Transverse colon (tissue), 4 donors: ENCODE measurements at places on chromosomes 11 and 22. TPM values are rescaled to one million over a fixed set of nuclear protein-coding genes. Genes with fewer than 3 reads are reported as not detected.

- no peak for DNase-seq
- H3K36me3 ChIP-seq = no peaks in the 10 kb centered on the region
- peaks cover 24% of the 10 kb centered on the region for H3K4me1 ChIP-seq
- no peak overlapping the region for H3K4me3 ChIP-seq
- H3K27me3 ChIP-seq = peaks cover 19% of the 10 kb centered on the region
Measured at GRCh38 chr11:11622772-11623171, 967 bp upstream of the GALNT18 start.

DNA sequence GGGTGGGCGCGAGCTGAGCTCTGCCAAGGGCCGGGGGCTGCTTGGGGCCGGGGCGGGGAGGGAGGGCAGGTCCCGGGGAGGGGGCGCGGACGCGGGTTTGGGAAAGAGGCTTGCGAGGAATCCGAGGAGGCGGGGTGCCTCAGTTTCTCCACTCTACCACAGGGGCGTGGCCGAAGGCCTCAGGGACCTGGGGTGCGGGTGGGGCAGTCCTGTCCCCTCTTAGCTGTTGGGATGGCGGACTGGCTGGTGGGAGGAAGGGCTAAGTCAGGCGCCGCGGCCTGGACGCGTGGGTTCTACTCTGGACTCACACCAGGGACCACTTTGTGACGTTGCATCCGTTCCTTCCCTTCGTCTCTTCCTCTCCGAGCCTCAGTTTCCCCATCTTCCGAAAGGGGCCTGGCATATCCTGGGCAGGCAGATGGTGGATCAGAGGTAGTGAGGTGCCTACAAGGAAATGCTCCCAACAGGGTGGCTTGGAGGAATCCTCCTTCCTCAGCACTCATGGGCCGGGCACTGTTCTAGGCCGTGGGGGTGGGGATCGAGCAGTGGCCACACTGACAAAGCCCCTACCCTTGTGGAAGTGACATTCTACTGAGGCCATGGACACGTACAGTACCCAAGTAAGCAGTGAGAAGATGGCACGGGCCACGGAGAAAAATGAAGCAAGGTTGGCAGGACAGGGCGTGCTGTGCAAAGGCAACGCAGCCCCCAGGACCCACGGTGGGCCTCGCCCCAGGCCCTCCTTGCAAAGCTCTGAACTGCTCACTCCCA is 13.2 kb downstream of the IGLL1 start:
- DNase-seq = no peak
- H3K36me3 ChIP-seq = no peaks in the 10 kb centered on the region
- no peak overlapping the region for H3K27ac ChIP-seq
- peaks cover 54% of the 10 kb centered on the region for H3K27me3 ChIP-seq
- H3K4me3 ChIP-seq = no peak overlapping the region

GRCh38 chr11:68312117-68312779 is at the start of gene LRP5:
LRP5 (plus strand) TSS chr11:68312591; CDS start chr11:68312715, 124 bp downstream.
- peaks cover 39% of the 10 kb centered on the region for H3K4me1 ChIP-seq
- H3K36me3 ChIP-seq = no peaks in the 10 kb centered on the region
- no peaks in the 10 kb centered on the region for H3K27me3 ChIP-seq
- H3K4me3 ChIP-seq = peak within 1 kb of the TSS; percentile 86
- H3K27ac ChIP-seq = peak within 1 kb of the TSS; percentile 92
- DNase-seq = peak; percentile 59

The MS4A6A gene
- total RNA-seq = 51.3 TPM

The NRGN gene
- not detected for total RNA-seq

- no peaks in the 10 kb centered on the region for H3K27me3 ChIP-seq
- DNase-seq = peak; percentile 66
- no peaks in the 10 kb centered on the region for H3K36me3 ChIP-seq
- no peak overlapping the region for H3K4me3 ChIP-seq
- H3K27ac ChIP-seq = no peak overlapping the region
- H3K4me1 ChIP-seq = no peaks in the 10 kb centered on the region
Measured at GRCh38 chr11:9015677-9016076, 11.9 kb upstream of the NRIP3 start.

The FOLH1 gene
- not detected for total RNA-seq

DNA sequence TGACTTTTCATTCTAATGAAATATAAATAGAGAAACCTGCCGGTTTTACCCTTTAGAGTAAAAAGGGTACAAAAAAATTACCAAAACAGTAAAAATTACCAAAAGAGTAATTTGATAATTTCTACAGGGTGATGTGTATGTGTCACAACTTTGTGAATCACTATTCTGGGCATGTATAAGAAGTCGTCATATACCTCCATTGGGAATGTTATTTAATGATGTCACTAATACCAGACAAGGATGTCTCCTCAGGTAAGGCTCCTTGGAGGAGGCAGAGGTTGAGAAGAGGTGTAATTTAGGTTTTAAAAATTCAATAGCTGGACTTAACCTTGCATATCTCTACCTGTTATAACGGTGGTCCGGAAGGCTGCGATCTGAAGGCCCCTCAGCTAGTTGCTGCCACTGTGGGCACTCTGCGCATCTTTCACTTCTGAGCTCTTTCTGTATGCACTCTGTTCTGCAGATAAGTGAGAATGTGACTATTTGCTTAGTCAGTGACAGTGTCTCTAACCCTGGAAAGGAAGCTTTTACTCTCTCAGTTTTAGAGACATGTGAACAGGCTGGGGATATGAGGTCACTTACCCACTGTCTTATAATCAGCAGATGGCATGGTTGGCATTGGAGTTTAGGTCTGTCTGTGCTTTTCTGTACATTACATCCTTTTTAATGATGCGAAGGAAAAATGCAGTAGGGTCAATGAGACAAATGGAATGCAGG is 987 bp upstream of the NCR3LG1 start:
- DNase-seq = no peak
- H3K36me3 ChIP-seq = no peaks in the 10 kb centered on the region
- no peak overlapping the region for H3K4me3 ChIP-seq

The KCNE3 gene
- total RNA-seq = 0.80 TPM

The OR52E8 gene
- total RNA-seq = not detected

GRCh38 chr11:133945087-133945974 is 11.4 kb downstream of the IGSF9B start:
- H3K36me3 ChIP-seq = no peaks in the 10 kb centered on the region
- DNase-seq = no peak
- H3K27me3 ChIP-seq = no peaks in the 10 kb centered on the region
- H3K4me1 ChIP-seq = peaks cover 16% of the 10 kb centered on the region
- peak overlapping the region; percentile 29 for H3K27ac ChIP-seq

- H3K4me3 ChIP-seq = no peak overlapping the region
- no peaks in the 10 kb centered on the region for H3K4me1 ChIP-seq
- no peak overlapping the region for H3K27ac ChIP-seq
- H3K36me3 ChIP-seq = no peaks in the 10 kb centered on the region
Measured at GRCh38 chr11:62716206-62716605, 8.7 kb downstream of the GNG3 start.

GRCh38 chr11:131802440-131803115 is 432.2 kb downstream of the NTM start:
- no peaks in the 10 kb centered on the region for H3K4me1 ChIP-seq
- no peak for DNase-seq
- H3K27me3 ChIP-seq = no peaks in the 10 kb centered on the region
- no peak overlapping the region for H3K27ac ChIP-seq
- no peaks in the 10 kb centered on the region for H3K36me3 ChIP-seq

GRCh38 chr11:100203789-100204188 is 483.3 kb upstream of the ARHGAP42 start:
- no peaks in the 10 kb centered on the region for H3K4me1 ChIP-seq
- H3K27ac ChIP-seq = no peak overlapping the region
- no peaks in the 10 kb centered on the region for H3K36me3 ChIP-seq
- H3K4me3 ChIP-seq = no peak overlapping the region
- DNase-seq = no peak

The CAPN5 gene
- total RNA-seq = 210 TPM

The KCNQ1 gene
- total RNA-seq = 27.3 TPM

The SCGB1A1 gene
- total RNA-seq = not detected

The TUBA8 gene
- 2.0 TPM for total RNA-seq

The ART1 gene
- not detected for total RNA-seq

- H3K4me1 ChIP-seq = no peaks in the 10 kb centered on the region
- no peaks in the 10 kb centered on the region for H3K27me3 ChIP-seq
- H3K36me3 ChIP-seq = no peaks in the 10 kb centered on the region
- no peak overlapping the region for H3K4me3 ChIP-seq
- DNase-seq = peak; percentile 23
- no peak overlapping the region for H3K27ac ChIP-seq
Measured at GRCh38 chr11:117535201-117535849, 207.7 kb downstream of the CEP164 start.

- H3K4me1 ChIP-seq = no peaks in the 10 kb centered on the region
- DNase-seq = no peak
- H3K4me3 ChIP-seq = no peak overlapping the region
- H3K36me3 ChIP-seq = no peaks in the 10 kb centered on the region
- H3K27ac ChIP-seq = no peak overlapping the region
Measured at GRCh38 chr11:101321222-101321621, 191.6 kb upstream of the PGR start.

DNA sequence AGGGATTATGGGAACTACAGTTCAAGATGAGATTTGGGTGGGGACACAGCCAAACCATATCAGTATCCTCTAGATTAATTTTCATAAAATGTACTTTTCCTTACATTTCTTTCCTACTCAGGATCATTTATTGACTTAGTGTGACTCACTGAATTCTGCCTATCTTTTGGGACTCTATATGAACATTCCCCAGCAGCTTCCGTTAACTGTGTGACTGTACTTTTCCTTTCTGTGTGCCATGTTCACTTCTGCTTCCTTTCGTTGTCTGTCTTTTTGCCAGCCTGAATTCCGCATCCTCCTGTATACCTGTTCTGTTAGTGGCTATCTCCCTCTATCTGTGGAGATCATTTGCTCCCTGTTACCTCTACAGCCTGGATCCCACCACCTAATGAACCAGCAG is 48.8 kb downstream of the SPECC1L start:
- H3K4me1 ChIP-seq = peaks cover 19% of the 10 kb centered on the region
- H3K27ac ChIP-seq = no peak overlapping the region
- no peaks in the 10 kb centered on the region for H3K36me3 ChIP-seq

DNA sequence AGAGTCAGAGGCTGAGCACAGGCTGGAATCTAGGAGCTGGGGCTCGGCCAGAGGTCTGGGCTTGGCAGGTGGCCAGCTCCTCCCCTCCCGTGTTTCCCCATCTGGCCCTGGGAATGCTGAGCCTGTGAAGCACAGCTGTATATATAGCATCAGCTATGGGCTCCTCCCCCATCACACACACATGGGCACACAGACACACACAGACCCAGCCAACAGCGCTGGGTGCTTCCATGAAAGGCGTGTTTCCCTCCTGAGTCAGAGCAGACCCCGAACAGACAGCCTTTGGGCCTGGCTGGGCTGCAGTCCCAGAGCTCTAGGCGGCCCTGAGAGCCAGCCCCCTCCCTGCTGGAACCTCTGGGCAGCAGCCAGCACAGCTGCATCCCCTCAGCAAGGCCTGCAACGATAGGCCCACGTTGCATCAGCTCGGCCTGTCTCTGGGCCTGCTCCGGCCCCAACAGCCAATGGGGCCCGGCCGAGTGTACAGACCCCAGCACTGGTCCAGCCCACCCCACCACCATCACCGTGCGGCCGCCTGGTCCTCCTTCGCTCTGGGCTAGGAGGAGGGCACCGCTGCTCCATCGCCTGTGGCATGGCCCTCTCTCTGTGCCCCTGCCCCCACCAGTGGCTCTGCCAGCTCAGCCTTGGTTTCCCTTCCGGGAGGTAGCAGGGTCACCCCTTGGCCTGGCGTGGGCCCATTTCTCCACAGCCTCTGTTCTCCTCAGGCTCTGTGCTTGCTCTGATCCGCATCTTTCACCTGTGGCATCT is 7.6 kb upstream of the SERPINH1 start:
- H3K27me3 ChIP-seq = no peaks in the 10 kb centered on the region
- no peak overlapping the region for H3K4me3 ChIP-seq
- DNase-seq = peak; percentile 82
- H3K36me3 ChIP-seq = no peaks in the 10 kb centered on the region
- peaks cover 38% of the 10 kb centered on the region for H3K4me1 ChIP-seq
- H3K27ac ChIP-seq = peak overlapping the region; percentile 92
